Right ventricle myocardium inferior (tissue), 1 donor: ENCODE measurements at places on chromosomes 6 and 20.
A peak's percentile ranks its signal among the peaks of the same experiment; 100 is the strongest.

DNA sequence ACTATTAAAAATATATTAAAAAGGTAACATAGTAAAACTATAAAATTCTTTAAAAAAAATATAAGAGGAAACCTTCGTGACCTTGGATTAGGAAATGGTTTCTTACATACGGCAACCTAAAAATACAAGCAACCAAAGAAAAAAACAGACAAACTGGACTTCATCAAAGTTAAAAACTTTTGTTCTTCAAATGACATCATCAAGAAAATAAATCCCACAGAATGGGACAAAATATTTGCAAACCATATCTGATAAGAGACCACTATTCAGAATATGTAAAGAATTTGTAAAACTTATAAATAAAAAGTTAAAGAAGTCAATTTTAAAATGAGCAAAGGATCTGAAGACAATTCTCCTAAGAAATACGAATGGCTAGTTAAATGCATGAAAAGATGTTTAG is 110.0 kb downstream of the ATG5 start:
- DNase-seq: no peak

- DNase-seq: no peak
Observed at GRCh38 chr6:168126566-168127383, 47.8 kb upstream of the FRMD1 start.

GRCh38 chr20:38551056-38551626 is 29.9 kb upstream of the ADIG start:
- no peak for DNase-seq

DNA sequence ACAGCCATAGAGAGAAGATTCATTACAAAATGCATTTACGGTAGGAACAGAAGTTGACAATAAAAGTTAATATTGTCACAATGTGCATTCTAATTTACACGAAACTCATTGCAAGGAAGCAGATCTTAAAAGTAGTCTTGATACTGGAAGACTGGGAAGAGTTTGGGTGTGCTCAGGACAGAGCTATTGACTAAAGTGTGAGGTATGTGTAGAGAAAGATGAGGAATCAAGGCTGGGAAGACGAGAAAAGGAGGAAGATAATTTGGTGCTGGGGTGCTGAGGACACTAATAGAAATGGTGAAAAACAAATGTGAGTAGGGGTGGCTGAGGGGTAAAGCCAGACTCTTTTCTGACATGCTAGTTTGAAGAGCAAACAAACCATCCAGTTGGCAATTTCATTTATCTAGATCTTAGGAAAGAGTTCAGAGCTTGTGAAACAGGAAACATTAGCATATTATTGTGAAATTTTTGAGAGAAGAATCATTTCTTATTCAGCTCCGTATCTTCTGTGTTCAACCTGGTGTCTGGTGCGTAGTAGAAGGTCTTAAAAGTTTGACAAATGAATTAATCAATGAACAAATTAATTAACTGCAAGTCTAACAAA is 72.7 kb downstream of the ELOVL4 start:
- no peak for DNase-seq

DNA sequence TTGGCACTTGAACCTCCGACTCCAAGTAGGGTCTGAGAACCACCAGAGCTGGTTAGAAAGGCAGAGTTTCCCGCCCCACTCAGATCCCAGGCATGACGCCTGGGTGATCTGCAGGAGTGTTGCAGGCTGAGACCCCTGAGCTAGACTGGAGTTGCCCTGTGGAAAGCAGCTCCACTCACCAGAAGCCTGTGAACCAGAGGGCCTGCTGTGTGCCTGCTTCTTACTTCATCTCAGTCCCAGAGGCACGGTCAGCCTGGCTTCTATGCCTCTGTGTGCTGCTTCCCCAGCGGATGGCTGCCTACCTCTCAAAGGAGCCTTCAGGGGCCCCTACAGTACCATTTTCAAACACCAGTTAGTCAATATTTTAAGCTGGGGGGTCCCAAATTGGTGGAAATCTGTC is 15.6 kb upstream of the CCN6 start:
- DNase-seq: no peak

- no peak for DNase-seq
Observed at GRCh38 chr6:117480651-117481050, 1.8 kb upstream of the DCBLD1 start.

GRCh38 chr6:44117397-44118128 is 9.7 kb downstream of the MRPL14 start:
- DNase-seq: no peak

GRCh38 chr6:119147101-119148053 is 68.9 kb upstream of the FAM184A start:
- DNase-seq: no peak

DNA sequence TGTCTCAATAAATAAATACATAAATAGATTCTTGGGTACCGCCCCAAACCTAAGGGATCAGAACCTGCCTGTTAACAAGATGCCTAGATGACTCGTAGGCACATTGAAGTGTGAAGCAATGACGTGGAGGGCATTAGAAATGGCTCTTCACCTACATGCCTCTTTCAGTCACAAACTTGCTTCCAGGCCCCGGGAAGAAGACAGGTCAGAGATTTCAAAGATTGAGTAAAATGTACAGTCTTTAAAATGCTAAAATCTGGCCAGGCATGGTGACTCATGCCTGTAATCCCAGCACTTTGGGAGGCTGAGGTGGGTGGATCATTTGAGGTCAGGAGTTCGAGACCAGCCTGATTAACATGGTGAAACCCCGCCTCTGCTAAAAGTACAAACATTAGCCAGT is 480.8 kb upstream of the JARID2 start:
- DNase-seq: no peak

DNA sequence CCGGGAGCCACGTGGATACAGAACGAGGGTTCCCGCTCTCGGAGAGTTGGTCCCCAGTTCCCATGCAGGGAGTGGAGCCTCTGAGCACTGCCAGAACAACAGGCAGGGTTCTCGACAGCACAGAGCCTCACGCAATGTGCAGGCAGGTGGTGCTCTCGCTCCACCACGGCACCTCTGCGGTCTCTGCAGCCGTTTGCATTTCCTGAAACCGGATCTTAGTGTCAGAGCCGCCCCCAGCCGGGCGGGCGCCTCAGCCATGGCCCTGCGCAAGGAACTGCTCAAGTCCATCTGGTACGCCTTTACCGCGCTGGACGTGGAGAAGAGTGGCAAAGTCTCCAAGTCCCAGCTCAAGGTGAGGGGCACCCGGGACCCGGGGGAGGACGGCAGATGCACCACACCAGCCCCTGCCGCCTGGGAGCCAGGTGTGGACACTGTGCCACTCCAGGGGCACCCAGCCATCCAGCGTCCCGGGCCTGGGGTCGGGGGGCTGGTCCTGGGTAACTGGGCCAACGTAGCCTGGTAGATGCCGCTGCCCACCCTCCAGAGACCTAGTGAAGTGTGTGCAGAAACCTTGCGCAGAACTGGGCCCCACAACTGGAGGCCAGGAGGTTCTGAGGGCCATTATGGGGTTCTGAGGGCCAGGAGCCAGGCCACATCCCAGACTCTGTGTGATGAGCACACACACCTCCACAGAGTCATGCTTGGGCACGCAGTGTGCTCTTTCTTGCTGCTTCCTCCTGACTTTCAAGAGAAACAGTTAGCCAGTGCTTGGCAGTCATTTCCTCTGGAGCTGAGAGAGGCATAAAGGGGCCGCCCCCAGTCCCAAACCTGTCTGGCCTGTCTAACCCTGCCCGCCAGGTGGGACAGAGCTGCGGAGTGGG is at the start of gene DEF6:
DEF6 (plus strand) TSS at position 218 of the 881 bp plus-strand sequence; CDS start at position 257, 39 bp downstream.
- peak; percentile 93 for DNase-seq

GRCh38 chr6:147251072-147251471 is 46.9 kb downstream of the STXBP5 start:
- peak; percentile 37 for DNase-seq

GRCh38 chr6:153231048-153231646 is 100.1 kb upstream of the RGS17 start:
- DNase-seq: no peak

GRCh38 chr6:39102071-39102820 is 12.7 kb downstream of the SAYSD1 start:
- no peak for DNase-seq

DNA sequence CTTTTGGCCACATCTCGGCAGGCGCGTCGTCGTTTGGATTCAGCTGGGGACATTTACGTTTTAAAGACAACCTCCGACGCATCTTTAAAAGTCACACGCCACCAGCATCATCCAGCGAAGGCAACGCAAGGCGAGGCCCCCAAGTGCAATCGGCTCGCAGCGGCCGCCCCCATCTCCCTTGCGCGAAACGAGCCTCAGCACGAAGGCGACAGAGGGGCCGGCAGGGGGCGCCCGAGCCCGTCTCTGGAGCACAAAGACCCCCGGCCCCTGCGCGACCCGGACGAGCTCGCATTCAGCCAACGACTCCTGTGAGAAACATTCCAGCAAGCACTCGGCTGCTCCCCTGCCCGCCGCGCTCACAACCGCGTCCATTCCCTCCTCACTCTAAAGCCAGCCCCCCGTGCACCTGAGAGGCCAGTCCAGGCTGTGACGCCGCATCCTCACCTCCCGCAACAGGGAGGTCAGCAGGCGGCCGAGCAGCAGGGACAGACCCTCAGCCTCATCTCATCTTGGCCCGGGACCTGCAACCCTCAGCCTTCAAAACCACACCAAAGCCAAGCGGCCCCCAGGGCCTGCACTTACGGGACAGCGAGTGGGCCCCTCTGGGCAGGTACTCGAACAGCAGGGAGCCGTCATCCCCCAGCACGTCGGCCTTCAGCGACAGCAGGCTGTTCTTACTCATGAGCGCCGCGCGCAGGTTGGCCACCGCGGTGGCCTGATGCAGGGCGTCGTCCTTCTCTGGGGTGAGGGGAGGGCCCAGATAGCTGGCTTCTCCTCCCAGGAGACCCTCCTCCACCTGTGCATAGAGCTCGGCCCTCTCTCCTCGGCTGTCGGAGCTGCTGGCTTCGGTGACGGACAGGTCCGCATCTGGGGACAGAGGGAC is 35.8 kb downstream of the SLC2A4RG start:
- no peak for DNase-seq

- no peak for DNase-seq
Observed at GRCh38 chr6:144613859-144614258, 328.7 kb downstream of the UTRN start.

GRCh38 chr6:157276134-157276532 is 47.2 kb downstream of the TMEM242 start:
- DNase-seq: no peak

DNA sequence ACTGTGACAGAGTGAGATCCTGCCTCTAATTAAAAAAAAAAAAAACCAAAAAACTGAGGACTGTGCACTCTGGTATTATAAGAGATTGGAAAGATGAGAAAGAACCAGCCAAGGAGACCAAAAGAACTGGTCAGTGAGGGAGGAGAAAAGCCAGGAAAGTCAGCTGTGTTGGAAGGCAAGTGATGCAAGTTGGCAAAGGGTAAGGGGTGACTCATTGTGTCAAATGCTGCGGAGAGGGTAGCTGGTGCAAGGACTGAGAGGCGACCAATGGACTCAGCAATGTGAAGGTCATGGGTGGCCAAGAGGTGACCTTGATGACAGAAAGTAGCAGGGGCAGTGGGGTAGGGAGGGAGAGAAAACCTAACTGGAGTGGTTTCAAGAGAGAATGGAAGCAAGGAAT is 27.4 kb upstream of the LRRN4 start:
- no peak for DNase-seq

GRCh38 chr6:4641461-4641860 is 134.7 kb upstream of the CDYL start:
- DNase-seq: no peak

DNA sequence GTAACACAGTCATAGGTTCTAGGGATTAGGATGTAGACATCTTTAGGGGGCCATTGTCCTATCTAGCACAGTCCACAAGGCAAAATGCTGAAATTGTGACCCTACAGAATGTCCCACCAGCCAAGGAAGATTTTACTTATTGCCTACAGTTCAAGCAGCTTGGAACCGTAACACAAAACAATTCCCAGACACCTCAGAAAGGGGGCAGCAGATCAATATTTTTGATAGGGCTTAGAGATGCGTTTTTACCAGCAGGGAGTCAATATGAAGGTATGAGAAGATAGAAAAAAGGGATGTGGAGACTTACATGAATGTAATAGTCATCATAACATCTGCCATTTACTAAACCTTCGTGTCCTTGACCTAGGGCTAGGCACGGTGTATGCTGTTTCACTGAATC is 81.0 kb downstream of the TMEM170B start:
- DNase-seq: no peak

DNA sequence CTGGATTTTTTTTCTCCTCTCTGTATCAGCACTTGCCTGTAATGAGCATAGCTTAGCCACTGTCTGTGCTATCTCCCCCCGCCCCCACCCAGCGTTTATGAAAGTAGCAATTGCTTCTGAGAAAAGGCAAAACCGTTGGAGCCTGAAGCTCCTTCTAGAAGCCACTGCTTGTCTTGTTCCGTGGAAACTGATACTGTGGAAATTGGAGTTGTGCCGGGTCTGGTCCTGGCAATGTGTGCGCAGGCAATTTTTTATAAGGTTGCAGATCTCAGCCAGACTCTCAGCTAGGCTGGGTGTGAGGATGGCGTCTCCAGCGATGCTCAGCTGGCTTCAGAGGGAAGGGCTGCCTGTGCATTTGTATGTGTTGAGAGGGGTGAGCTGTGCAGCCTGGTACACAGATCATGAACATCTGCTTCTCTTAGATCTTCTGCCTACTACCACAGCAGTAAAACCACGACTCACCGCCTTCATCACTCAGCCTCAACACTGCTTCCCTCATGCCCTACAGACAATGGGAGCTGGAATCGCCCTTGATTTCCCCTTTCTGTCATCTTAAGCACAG is 72.4 kb upstream of the GTSF1L start:
- no peak for DNase-seq
